ENCODE measurements at places on chromosomes 13 and 19. TPM values are rescaled to one million over a fixed set of nuclear protein-coding genes. Genes with fewer than 3 reads are reported as not detected.

PNMA8C gene
- not detected for total RNA-seq

CD70 gene
- total RNA-seq, result 24.9 TPM

ERVK3-1 gene
- total RNA-seq, result 104 TPM

TUBA3C gene
- not detected for total RNA-seq

LRRC63 gene
- 0.08 TPM for total RNA-seq

KL gene
- total RNA-seq, result 0.05 TPM

DIRAS1 gene
- total RNA-seq, result 3.7 TPM

NAPSA gene
- total RNA-seq, result 0.71 TPM

PRODH2 gene
- 0.36 TPM for total RNA-seq

LRRC25 gene
- not detected for total RNA-seq

KIR3DL3 gene
- total RNA-seq, result not detected

SAMD1 gene
- 39.0 TPM for total RNA-seq

CBY2 gene
- not detected for total RNA-seq

ANKLE1 gene
- total RNA-seq, result 0.36 TPM

ACTMAP gene
- 18.1 TPM for total RNA-seq

EPS8L1 gene
- 6.4 TPM for total RNA-seq

SOHLH2 gene
- not detected for total RNA-seq

ZSCAN1 gene
- not detected for total RNA-seq

RFXAP gene
- 0.88 TPM for total RNA-seq

FUT1 gene
- total RNA-seq, result 0.13 TPM

RAVER1 gene
- total RNA-seq, result 24.6 TPM

OR7C1 gene
- total RNA-seq, result not detected

CEACAM5 gene
- total RNA-seq, result 1.6 TPM

ZNF534 gene
- not detected for total RNA-seq

ACER1 gene
- total RNA-seq, result not detected

C19orf25 gene
- total RNA-seq, result 15.9 TPM

ADGRE3 gene
- total RNA-seq, result not detected

IQCN gene
- total RNA-seq, result 0.58 TPM

FGF22 gene
- 0.61 TPM for total RNA-seq

UBE2L5 gene
- not detected for total RNA-seq

VSTM2B gene
- not detected for total RNA-seq

DENND1C gene
- 0.25 TPM for total RNA-seq

SIGLEC6 gene
- total RNA-seq, result not detected

ABHD13 gene
- 5.6 TPM for total RNA-seq

ZNF772 gene
- 1.3 TPM for total RNA-seq

SAFB2 gene
- total RNA-seq, result 33.8 TPM

PSMC4 gene
- total RNA-seq, result 275 TPM

CASP14 gene
- not detected for total RNA-seq

TRAPPC2B gene
- total RNA-seq, result 15.0 TPM

ZNF69 gene
- not detected for total RNA-seq

GRIK5 gene
- 0.48 TPM for total RNA-seq

GIPR gene
- total RNA-seq, result 2.8 TPM

CNFN gene
- total RNA-seq, result 41.3 TPM

RFX1 gene
- 4.3 TPM for total RNA-seq

FXYD7 gene
- total RNA-seq, result 0.17 TPM

NKPD1 gene
- total RNA-seq, result 0.78 TPM

CD177 gene
- 0.11 TPM for total RNA-seq

SHISA7 gene
- not detected for total RNA-seq

DCLK1 gene
- 0.92 TPM for total RNA-seq

PCP2 gene
- 0.26 TPM for total RNA-seq

NPAS1 gene
- 6.8 TPM for total RNA-seq

KLK3 gene
- not detected for total RNA-seq

SWSAP1 gene
- 2.4 TPM for total RNA-seq

GEMIN7 gene
- 95.9 TPM for total RNA-seq

NLRP11 gene
- 0.06 TPM for total RNA-seq

FARP1 gene
- 15.1 TPM for total RNA-seq

DPY19L3 gene
- 8.9 TPM for total RNA-seq

CEACAM20 gene
- total RNA-seq, result not detected

CAMSAP3 gene
- total RNA-seq, result 4.1 TPM
